ENCODE measurements at places on chromosomes 7 and 10.

DNA sequence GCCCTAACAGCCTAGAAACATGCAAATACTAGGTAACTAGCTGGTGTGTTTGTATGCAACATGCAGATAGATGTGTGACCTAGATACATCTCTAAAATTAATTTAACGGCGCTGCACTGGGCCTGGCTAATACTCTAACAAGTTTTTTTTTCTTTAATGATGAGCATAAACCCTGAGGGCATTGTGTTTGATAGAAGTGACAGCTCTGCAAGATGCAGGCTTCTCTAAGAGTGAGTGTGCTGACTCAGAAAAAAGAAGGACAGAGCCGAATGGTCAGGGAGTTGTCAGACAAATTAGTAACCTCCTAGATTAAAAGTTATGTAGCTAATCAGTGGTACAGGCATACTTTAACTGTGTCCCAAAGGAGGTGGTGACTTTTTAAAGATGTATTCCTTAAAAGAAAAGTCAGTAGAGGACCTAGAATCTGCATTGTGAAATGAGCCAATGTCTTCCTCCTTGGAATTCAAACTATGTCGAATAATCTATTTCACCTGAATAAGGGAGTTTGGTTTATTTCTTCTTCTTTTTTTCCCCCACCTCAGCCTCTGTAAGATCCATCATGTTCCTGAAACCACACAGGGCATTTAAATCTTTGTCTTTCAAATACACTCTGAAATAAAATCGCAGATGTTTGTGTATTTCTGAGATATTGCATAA lies 315.1 kb downstream of the GFRA1 start:
- no peak for DNase-seq

- peak; percentile 99 for DNase-seq
Observed at GRCh38 chr7:5620459-5620881, 161.0 kb downstream of the RNF216 start.

- peak; percentile 5 for DNase-seq
Observed at GRCh38 chr10:102408728-102409603, 9.6 kb downstream of the PSD start.

DNA sequence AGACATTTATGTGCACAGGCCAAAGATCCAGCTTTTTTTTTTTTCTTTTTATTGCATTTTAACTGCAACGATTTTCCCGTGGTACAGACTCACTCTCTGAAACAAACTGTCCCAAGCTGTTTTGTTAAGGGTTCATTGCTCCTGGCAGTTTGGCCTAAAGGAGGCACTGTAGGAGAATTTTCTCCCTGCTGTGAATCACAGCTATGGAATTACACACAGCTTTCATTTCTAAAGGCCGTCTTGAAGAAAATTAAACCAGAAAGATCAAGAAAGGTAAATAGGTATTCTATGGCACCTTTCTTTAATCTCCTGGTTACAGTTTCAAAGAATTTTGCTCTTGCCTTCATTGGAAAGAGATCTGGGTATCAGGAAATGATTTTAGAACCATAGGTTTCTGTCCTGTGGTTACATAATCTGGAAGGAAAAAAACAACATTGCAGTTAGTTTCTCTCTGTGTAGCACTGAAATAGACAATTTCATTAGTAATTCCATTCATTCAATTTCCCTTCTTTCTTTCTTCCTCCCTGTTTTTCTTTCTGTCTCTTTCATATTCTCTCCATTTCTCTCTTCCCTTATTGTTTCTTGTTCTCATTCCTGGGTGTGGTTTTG lies 51.2 kb downstream of the PDK4 start:
- DNase-seq: peak; percentile 83

DNA sequence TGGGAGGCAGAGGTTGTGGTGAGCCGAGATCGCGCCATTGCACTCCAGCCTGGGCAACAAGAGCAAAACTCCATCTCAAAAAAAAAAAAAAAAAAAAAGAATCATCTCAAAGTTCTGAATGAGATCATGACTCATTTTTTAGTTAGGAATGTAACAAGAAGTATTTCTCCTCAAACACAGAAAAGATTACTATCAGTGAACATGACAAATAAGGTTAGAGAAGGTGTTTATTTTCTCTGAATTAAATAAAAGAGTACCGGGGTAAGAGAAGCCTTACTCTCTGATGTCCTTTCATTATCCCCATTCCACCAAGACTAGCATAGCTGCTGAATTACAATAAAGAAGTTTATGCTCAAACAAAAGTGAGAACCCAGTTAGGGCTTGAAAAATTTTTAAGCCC lies 50.1 kb downstream of the IPMK start:
- DNase-seq: no peak

DNA sequence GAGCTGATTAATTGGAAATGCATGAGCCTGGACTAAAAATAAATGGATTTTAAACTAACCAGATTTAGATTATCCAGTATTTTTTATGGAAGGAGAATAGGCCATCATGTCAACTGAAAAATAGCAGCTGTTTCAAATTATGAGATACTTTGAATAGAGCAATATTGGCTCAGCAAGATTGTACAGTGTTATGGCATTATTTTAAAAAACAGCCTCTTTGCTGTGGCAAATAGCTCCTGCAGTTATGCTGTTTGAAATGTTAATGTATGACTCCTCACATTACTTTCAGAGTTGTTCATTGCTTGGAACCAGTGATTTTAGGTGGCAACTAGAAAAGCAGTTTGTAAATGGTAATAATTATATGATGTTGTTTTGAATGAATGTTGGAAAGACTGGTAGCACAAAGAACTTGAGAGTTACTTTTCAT lies 244.5 kb downstream of the KIAA1217 start:
- DNase-seq: no peak

DNA sequence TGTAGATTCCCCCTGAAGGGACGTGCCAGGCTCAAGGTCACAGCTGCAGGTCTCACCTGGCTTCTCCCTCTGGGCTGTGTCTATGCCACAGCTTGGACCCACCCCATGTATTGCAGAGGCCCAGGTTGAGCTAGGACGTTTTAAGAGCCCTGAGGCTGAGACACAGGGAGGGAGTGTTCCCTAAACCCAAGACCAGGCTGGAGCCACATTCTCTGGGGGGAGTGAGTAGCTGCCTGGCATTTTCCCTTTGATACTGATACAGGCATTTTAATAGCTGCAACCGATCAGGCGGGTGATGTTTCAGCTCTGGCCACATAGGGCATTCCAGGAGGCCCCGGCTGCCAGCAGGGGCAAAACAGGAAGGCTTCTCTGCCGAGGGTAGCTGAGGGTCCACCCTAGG lies 13.4 kb downstream of the COL13A1 start:
- no peak for DNase-seq

- DNase-seq: no peak
Observed at GRCh38 chr10:33945051-33945450, 610.6 kb upstream of the NRP1 start.

- no peak for DNase-seq
Observed at GRCh38 chr7:28479507-28479947, 67.2 kb downstream of the CREB5 start.

DNA sequence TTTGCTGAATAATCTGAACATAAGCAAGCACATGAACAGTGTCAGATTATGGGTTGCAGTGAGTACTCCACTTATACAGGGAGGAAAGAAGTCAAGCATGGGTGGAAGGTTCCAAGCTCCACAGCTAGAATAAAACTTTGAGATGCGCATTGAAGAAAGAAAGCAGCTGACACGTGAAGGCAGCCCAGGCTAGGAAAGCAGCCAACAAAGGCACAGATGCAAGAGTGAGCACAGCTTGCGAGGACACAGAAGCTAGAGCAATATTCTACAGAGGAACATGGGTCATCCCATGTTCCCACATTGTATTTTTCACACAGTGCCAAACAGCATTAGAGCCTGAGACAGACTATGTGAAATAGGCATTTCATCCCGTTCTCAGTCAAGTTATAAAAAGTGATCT lies 194.6 kb upstream of the TBX20 start:
- DNase-seq: peak; percentile 10

DNA sequence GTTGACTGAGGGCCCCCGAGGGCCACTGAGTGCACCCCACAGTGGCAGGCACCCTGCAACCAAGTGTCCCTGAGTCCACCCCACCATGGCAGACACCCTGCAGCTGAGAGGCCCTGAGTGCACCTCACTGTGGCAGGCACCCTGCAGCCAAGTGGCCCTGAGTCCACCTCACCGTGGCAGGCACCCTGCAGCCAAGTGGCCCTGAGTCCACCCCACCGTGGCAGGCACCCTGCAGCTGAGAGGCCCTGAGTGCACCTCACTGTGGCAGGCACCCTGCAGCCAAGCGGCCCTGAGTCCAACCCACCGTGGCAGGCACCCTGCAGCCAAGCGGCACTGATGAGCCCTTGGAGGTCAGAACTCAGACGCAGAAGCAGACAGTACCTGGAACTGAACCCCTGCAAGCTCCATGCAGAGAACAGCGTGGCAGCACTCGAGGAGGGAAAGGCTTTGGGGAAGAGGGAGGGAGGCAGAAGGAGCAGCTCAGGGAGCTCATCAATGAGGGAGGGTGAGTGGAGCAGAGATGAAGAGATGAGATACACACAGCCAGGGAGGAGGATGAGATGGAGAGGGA lies 156.5 kb downstream of the WDR37 start:
- DNase-seq: no peak

GRCh38 chr10:128660726-128661125 lies 534.5 kb upstream of the MKI67 start:
- DNase-seq: no peak

- DNase-seq: peak; percentile 30
Observed at GRCh38 chr10:32923134-32923533, 34.9 kb downstream of the ITGB1 start.

Measured in myocyte (in vitro differentiated cells).